Kidney epithelial cell (primary cell): ENCODE measurements at places on chromosomes 3 and 15. TPM values are rescaled to one million over a fixed set of nuclear protein-coding genes. Genes with fewer than 3 reads are reported as not detected.
A peak's percentile ranks its signal among the peaks of the same experiment; 100 is the strongest.

DNA sequence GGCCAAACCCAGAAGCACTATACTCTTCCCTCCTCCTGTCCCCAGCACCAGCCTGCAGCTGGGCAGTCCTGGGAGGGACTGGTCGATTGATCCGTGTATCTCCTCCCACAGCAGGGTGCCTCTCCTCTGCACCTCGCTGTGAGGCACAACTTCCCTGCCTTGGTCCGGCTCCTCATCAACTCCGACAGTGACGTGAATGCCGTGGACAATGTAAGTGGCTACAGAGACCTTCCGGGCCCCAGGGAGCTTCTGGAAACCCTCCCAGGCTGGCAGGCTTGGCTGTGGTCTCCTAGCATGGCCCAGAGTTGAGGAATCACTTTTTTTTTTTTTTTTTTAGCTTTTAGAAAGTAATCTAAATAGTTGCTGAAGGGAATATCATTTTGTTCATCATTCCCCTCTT is 30.7 kb downstream of the ANKDD1A start:
- no peak for DNase-seq

- DNase-seq, result no peak
These were observed 68.2 kb downstream of the RAB11A start for GRCh38 chr15:65937476-65937875.

LIPH gene
- total RNA-seq, result 2.5 and 4.3 TPM in 2 replicates

GRCh38 chr3:124235446-124235845 is 243.5 kb upstream of the ROPN1 start:
- DNase-seq, result no peak

DNA sequence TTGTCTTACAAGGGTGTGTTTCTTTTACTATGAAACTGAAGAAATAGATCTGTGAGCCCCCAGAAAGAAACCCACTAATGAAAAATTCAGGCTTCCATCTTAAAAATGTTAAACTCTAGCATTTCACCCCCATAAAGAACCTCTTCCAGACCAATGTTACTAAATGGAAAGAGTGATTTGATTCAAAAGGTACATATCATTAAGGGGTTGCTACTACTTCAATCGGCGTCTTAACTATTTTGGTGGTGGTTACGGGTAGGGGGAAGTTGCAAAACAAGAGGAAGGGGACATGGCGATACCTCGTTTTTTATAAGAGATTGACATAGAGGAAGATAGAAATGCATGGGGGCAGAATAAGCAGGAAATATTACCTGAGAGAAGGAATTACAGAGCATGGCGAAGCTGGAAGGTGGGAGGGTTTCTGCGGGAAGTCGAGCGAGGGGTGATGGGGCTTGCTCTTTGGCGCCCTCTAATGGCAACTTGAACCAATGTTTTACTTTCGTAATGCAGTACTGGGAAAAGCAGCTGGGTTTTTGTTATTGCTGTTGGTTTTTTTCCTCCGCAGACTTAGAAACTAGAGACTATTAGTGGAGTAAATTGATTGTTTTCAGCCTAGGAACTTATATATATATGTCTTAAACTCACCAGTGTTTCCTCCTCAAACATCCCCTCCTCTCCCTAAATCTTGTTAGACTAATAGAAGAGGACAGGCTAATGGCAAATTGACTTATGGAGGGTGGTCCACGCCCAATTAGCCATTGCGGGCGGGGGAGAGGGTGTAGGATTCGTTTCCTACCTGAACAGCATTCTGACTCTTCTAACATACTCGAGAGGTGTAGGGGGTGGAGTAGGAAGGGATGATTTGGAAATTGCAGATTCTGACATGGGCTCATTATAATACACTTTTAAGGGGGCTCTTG is 11.3 kb upstream of the SOX2 start:
- DNase-seq, result peak; percentile 38

GRCh38 chr3:195896361-195897080 is 11.8 kb downstream of the TNK2 start:
- no peak for DNase-seq

GRCh38 chr3:101495552-101495951 is 17.5 kb downstream of the SENP7 start:
- DNase-seq, result no peak

GRCh38 chr3:68485051-68485450 is 447.3 kb downstream of the TAFA4 start:
- no peak for DNase-seq

- no peak for DNase-seq
These were observed 46.2 kb downstream of the DENND6A start for GRCh38 chr3:57646723-57647122.
